Stimulated activated CD4-positive, alpha-beta T cell treated with anti-CD3 and anti-CD28 coated beads, Interleukin-2, amount 100 ng/mL, for 48 hours (primary cell): ENCODE measurements at places on chromosomes 11 and 22.

- DNase-seq: no peak
These were observed 16.8 kb upstream of the TMEM191C start for GRCh38 chr22:21450320-21450831.

DNA sequence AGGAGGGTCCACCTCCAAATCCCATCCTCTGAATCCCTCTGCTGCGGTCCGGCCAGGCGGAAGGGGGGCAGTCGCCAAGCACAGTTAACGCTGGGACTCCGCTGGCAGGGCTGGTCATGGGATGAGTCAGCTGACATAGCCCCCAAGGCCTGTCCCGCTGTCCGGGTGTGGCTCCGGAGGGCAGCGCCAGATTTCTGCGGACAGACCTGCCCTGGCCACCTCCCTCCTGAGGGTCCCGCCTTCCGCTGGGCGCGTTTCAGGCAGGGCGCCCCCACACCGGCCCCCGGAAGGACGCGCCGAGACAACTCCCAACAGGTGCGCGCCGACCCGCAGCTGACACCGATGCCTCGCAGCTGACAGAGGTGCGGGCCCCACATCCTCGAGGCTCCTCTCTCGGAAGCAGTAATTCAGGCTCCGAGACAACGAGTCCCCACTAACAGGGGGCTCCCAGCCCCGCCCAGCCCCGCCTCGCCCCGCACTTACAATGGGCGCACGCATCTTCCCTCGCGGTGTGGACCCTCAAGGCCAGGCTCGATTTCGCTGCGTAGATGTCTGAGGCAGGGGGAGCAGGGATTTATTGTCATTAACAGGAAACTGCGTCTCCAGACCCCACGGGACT, 607 bp downstream of the PLAAT3 start:
- DNase-seq: peak; percentile 7

GRCh38 chr11:8613036-8613435, 19.0 kb upstream of the STK33 start:
- no peak for DNase-seq

DNA sequence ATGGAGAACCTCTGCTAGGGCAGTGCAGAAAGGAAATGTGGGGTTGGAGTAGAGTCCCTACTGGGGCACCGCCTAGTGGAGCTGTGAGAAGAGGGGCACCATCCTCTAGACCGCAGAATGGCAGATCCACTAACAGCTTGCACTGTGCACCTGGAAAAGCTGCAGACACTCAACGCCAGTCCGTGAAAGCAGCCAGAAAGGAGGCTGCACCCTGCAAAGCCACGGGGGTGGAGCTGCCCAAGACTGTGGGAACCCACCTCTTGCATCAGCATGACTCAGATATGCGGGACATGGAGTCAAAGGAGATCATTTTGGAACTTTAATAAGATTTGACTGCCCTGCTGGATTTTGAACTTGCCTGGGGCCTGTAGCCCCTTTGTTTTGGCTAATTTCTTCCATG, 8.7 kb downstream of the TSKU start:
- no peak for DNase-seq

- DNase-seq: no peak
These were observed 4.0 kb downstream of the PHOX2A start for GRCh38 chr11:72239849-72240460.

GRCh38 chr11:61144511-61145179, 16.6 kb downstream of the VPS37C start:
- DNase-seq: no peak

GRCh38 chr11:75635066-75635862, 33.6 kb downstream of the MAP6 start:
- no peak for DNase-seq

DNA sequence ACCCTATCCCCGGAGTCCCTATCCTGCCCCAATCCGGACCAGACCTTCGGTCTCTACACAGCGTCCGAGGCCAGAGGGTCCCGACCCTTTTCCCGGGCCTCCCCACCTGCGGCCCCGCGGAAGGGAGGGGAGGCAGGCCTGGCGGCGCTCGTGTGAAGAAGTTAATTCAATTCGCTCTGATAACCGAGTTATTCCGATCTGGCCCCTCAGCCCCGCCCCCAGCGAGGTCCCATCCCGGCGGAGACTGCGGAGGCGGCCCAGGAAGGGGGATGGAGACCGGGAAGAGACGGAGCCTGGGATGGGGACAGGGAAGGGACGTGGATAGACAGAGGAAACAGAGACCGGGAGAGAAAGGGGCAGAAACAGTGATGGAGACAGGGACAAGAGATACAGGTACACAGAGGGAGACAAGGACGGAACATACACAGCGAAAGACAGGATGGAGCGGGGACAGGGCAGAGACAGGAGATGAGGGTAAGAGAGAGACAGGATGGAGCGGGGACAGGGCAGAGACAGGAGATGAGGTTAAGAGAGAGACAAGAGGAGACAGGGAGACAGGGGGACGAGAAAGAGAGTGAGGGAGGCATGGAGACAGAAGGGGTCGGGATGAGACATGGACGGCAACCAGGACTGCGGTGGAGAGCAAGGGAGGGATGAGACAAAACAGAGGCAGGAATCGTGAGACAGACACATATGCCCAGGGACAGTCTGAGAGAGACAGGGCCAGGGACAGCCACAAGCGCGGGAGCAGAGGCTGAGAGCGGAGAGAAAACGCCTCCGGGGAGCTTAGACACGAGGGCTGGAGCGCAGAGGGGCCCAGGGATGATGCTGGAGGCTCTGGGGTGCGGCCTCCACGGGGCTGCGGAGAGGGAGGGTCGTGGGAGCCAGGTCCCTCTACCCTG, 636 bp upstream of the PHOX2A start:
- DNase-seq: no peak

DNA sequence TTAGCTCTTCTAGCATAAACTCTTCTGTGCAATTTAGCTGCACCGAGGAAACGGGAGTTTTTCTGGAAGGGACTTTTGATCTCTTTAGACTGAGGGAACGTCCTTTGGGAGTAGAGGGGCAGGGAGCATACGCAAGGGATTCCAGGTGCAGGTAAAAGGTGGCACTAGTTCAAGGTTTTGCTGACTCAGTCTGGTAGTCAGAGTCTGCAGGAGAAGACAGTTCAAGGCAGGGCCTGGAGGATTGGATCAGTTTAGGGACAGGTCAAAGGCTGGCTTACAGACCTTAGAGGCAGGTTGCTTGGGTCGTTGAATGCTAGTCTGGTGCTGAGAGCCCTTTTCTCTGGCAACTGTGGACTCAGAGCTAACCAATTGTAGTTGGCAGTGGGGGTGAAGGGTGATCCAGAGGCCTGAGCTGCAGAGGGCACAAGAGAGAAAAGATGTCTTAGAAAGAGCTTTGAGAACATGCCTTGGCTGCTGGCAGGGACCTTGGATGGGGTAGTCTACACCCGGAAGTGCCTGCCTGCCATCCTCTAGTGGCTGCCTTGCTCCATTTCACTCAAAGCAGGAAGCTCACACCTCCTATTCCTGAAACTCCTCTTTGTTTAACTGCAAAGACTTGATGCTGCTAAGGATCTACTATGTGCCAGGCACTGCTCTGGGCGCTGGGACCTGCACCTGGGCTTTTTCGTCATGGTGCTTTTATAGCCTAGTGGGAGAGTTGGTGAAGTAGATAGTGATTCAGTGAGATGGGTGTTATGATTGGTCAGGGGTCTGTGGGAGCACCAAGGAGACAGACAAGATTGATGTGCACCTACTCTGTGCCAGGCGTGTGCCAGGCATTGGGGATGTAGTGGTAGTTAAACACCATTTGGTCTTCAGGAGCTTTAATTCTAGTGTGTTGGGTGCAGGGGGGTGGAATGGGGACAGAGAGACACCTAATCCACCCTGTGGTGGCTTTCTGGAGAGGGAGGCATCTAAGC, 17.1 kb downstream of the MIAT start:
- no peak for DNase-seq

DNA sequence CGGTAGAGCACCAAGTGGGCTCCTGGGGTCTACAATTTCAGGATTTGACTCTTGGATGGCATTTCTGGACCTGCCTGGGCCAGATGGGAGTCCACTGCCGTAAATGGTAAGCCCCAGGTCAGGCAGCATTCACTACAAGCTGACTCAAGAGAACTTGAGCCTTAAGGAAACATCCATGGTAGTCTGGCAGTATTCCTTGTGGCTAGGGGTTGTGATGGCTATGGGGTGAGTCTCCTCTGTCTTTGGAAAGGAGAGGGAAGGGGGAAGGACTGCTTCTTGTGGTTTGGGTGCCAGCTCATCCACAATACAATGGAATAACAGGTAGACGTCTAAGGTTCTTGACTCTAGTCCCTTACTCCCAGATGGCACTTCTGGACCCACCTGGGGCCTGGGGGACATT, 32.3 kb upstream of the POU2AF2 start:
- DNase-seq: no peak

DNA sequence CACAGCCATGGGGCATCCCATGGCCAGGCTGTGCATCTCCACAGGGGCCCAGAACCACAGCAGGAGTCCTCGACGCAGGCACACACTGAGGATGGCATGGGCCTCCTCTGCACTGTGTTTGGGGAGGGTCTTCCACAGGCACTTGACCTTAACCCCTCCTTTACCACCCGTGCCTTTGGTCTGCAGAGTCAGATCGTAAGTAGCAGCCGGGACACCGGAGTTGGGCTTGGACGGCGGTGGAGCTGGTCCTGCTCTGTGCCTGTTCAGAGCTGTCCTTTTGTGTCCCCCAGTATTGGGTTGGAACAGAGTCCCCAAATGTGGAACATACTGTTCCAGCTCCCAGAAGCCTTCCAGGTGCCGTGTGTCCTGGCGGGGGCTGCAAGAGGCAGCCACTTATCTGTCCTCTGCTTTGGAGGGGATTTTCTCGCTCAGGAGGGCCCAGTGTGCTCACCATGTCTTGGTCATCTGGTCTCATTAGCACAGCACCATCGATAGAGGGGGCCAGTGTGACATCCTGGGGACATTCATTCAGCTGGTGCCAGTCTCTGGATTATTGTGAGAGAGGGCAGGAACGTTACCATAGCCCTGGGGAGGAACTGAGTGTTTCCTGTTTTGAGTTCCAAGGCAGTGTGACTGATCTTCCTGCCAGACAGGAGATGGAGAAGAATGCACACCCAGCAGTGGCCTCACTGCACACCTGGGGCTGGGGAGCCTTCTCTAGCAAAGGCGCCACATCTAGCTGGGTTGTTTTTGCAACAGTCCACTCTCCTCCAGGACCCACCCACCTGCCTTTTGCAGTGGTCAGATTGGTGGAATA, 12.4 kb downstream of the CRELD2 start:
- DNase-seq: no peak

GRCh38 chr11:86743223-86744118, 56.9 kb upstream of the PRSS23 start:
- peak; percentile 34 for DNase-seq

DNA sequence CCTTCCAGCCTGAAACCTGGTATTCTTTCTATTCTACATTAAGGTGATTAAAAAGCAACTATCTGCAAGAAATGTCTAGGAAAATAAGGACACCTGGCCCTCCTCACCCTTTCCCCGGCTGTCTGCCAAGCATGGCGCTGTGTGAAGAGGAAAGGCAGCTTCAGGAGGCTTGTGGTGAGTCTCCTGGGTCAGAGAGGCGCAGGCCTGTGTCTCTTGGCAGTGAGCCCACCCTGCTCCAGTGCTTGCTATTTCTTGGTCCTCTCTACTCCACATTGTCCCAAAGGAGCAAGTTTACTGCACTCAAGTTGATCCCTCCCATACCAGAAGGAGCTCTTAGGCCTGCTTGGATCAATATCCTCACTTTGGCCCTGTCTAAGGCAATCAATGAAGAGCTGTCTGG, 520.7 kb upstream of the B3GAT1 start:
- DNase-seq: no peak

- DNase-seq: no peak
These were observed 1122.3 kb downstream of the BRD1 start for GRCh38 chr22:48705159-48705916.

DNA sequence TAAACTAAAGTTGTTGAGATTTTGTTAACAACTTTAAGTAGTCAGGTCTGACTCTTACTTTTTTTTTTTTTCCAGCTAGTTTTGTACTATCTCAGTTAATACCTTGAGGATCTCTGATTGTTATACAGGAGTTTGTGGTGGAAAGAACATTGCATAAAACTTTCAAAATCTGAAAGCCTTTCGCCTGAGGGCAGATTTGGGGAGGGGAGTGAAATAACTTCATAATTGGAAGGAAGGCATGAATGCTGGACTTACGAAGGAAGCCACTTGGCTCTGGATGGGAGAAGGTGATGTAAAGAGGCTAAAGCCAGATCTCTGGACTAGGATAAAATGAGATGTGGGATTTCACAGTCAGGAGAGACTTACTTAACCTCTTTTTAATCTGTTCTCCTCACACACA, 18.2 kb upstream of the FAT3 start:
- DNase-seq: no peak

GRCh38 chr11:88208745-88209144, 33.5 kb upstream of the RAB38 start:
- DNase-seq: no peak

GRCh38 chr11:120950880-120951279, 73.0 kb upstream of the TBCEL start:
- no peak for DNase-seq

- no peak for DNase-seq
These were observed 68.8 kb downstream of the SNX19 start for GRCh38 chr11:130847517-130847916.

DNA sequence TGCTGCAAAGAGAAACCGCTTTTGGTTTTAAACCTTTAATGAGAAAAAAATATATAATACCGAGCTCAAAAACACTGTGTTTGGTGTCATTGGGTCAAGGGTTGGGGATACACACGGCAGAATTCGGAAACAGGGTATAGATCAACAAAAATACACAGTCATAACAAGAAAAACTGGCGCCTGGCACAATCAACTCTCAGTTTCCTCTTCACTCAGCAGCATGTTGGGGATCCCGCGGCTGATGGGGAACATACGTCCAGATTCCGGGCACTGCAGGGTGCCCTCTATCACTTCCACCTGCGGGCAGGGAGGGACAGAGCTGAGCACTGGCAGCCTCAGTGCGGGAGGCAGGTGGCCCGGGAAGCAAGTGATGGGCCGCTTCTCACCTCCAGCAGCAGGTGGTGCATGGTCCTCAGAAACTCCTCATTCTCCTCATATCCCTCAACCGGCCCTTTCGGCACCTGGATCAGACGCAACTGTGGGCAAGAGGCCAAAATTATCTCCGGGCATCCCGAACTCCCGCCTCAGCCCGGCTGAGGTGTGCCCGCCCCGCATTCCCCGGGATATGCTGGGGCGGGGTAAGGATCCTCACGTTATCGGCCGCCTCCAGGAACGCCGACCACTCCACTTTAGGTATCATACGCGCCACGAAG, 561 bp downstream of the TRMT112 start:
- DNase-seq: no peak

DNA sequence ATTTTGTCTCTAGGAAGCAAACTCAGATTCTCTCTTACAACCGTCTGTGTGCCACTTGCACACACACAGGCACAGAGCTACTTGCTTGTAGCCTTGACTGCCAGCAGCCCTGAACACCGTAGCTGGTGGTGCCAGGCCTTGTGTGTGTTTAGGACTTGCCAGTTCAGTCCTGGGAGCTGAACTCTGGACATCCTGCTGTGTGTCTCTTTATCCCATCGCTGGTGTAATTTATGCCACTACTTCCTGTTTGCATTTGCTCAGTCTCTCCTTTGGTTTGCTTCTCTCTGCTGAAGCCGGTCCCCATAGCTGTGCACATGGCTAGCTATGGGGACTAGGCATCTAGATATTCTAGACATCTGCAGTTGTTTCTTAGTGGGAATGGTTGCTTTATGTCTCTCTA, 24.0 kb downstream of the MARK2 start:
- no peak for DNase-seq

GRCh38 chr11:72267956-72268617, 24.1 kb upstream of the PHOX2A start:
- DNase-seq: no peak
